AML-193 (cell line): ENCODE measurements at places on chromosomes 7 and 10.

DNA sequence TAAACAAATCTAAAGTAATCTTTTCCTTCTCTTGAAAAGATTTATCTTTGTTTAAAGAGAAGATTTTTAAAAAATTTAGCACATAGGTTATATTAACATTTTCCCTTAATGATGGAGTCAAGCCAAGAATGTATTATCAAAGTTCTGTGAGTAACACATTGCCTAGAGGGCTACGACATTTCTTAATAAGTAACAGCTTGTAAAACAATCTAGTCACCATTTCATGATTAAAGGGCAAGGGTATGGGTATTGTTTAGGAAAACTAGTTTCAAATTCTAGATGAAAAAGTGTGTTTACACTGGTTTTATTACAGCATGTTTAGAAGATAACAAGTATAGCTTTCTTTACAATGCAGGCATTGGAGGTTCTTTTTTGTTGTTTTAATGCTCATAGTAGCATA is 28.6 kb upstream of the LAMB4 start:
- DNase-seq, result no peak

DNA sequence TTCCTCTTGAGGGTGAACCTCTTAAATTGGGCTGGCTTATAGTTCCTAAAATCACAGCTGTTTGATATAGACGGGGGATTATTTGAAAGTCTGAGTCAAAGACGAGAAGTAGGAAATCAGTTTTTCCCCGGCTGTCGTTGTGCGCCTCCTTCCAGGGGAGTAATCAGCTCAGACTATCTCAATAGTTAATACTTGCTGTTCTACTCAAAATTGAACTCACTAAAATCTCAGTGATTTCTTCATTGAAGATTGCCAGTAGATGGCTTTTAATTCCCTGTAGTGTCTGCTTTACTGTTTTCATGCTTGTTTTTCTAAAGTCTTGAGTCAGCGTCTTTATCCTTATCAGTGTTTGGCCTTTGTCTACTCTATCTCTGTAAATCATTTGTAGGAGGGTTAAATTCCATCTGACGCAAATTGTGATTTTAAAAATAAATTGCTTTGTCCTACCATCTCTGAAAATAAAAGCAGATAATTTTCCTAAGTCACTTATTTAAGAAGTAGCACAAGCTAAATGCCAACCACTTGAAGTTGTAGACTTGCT is 47.3 kb downstream of the CNNM2 start:
- no peak for DNase-seq

- DNase-seq, result no peak
Measured at GRCh38 chr10:74976565-74976964, 134.9 kb upstream of the SAMD8 start.

DNA sequence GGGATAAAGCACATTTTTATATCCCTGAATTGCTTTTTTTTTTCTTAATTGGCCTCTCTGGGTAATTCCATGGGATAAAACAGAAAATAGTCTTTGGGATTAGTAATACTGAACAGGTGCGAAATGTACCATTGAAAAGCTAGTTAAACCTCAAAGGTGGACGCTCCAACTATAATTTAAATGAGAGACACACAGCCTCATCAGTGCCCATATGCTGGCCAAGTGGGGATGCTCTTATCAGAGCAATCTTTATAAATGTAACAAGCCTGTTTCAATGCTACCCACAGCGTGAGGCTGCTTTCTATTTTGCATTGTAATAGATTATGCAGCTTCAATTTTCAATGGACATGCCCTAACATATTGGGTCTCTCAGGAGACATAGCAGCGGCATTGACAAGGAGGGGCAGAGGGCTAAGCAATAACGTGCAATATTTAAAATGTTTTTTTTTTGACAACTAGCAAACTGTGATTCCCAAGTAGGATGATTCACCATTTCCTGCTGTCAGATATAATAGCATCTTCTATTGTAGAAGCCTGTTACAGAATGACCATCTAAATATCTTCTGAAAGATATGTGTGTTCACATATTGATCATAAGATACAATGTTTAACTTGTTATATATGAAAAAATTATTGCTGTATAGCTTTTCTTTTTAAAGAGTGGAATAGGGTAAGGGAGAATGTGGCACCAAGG is 91.3 kb upstream of the BET1 start:
- DNase-seq, result no peak

DNA sequence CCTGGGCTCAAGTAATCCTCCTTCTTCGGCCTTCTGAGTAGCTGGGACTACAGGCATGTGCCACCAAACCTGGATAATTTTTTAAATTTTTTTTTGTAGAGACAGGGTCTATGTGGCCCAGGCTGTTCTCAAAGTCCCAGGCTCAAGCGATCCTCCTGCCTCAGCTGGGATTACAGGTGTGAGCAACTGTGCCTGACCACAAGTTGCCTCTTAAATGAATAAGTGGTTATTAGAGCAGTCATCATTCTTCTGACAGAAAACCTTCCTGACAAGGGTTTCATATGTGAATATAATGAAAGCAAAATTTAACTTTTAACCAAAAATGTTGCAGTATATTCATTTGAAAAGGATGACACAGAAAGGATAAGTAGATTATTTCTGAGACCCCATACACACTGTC is 532.5 kb downstream of the GRM8 start:
- DNase-seq, result no peak

- DNase-seq, result no peak
Measured at GRCh38 chr7:2873686-2874551, 29.8 kb upstream of the GNA12 start.

GRCh38 chr7:7228967-7229366 is 46.6 kb downstream of the C1GALT1 start:
- DNase-seq, result no peak

DNA sequence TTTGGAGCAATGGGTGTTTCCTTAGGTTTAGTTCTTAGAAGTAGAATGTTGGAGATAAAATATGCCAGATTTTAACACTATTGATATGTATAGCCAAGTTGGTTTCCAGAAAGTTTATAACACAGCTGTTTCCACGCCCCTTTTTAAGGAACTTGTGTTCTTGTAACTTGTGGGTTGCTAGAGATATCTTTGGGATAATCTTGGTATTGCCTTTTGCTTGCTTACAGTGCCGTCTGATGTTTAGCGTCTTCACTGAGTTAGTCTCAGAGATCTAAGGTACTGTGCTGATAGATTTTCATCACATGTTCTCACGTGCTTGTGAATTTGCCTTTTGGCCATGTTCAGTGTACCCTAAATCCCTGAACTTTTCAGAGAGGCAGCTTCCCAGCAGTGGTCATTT is 12.4 kb downstream of the TMEM248 start:
- DNase-seq, result no peak

GRCh38 chr7:102310414-102310815 is 23.7 kb downstream of the SH2B2 start:
- DNase-seq, result no peak

DNA sequence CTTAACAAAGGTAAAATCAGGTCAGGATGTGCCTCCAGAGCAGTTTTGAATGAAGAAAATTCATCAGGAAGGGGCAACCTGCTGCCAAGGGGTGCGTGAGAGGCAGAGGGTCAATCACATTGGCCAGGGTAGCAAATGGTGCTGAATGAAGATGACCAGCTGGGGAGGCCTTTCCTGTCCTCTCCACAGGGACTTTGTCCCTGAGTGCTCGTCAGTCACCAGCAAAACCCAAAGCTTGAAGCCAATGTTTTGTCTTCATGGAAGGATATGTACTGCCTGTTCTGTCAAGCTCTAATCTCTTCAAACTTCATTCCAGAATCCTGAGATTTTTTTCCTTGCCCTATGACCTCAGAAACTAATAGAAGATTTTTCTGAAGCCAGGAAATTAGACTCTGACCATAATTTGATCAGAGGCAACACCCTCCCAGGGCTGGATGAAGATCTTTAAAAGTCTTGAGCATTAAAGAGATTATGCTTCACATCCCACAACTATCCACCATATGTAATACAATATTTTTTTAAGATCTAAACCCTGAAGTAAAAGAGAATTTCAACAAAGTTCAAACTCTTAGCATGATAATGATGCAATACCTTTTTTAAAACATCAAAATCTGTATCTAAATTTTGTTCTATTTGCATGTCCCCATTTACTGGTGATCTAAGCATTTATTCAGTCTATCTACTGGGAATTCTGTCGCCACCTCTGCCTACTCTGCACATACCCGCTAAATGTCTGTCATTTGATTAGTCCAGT is 243.0 kb downstream of the SNX13 start:
- no peak for DNase-seq

DNA sequence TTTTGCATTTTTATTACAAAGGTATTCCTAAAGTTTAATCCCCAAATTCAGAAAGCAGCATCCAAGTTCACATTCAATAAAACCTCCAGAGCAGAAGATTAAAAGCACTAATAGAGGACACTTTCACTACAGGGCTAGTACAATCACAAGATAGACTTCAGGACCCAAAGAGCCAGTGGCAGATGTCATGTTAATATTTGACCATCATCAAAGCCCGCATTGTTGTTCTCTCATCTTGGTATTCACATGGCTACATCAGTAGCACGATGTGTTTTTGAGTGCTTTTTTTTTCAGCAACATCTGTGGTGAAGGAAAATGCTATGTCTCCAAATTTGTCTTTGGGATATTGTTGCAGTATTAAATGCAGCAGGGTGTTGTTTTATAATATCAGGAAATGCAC is 134.3 kb downstream of the ARL4A start:
- DNase-seq, result no peak

GRCh38 chr7:31336202-31337001 is 4.1 kb downstream of the NEUROD6 start:
- no peak for DNase-seq

DNA sequence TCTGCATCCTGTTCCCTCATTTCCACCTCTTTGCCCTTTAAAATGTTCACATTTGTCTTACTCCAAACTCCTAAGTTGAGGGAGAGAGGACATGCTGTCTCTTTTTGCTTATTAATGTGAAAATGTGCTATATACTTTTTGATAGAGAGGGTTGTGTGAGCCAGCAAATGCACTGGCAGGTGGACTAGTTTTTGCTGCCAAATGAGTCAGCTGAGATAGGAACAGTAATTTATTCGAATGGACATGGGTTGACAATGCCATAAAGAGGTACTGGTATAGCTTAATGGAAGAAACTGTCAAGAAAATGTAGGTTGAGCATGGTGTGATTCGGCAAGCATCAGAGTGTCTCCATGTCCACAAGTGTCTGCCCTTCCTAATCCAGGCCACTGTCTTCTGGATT is 9.2 kb upstream of the TRUB1 start:
- no peak for DNase-seq

- peak; percentile 61 for DNase-seq
Measured at GRCh38 chr7:48058990-48059389, 23.6 kb downstream of the C7orf57 start.

DNA sequence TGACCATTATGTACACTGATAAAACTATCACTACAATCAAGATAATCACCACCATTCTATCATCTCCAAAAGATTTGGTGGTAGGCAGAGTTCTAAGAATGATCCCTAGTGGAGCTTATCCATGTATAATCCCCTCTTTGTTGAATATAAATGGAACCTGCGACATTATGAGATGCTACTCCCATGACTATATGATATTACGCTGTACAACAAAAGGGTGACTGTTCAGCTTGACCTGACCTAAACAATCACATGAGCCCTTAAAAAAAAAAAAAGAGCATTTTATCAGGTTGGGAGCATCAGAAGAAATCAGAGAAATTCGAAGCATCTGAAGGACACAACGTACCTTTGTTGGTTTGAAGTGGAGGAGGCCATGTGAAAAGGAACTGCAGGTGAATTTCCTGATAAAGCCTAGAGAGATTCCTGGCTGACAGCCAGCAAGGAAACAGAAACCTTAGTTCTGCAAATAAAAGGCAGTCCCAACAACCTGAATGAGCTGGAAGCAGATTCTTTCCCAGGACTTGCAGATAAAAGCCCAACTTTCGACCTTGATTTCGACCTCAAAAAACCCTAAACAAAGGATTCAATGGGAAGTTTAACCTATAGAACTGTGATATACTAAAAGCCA is 270.7 kb downstream of the ADRA2A start:
- no peak for DNase-seq
